ENCODE measurements at places on chromosomes 7 and 10. TPM values are rescaled to one million over a fixed set of nuclear protein-coding genes. Genes with fewer than 3 reads are reported as not detected.

DNA sequence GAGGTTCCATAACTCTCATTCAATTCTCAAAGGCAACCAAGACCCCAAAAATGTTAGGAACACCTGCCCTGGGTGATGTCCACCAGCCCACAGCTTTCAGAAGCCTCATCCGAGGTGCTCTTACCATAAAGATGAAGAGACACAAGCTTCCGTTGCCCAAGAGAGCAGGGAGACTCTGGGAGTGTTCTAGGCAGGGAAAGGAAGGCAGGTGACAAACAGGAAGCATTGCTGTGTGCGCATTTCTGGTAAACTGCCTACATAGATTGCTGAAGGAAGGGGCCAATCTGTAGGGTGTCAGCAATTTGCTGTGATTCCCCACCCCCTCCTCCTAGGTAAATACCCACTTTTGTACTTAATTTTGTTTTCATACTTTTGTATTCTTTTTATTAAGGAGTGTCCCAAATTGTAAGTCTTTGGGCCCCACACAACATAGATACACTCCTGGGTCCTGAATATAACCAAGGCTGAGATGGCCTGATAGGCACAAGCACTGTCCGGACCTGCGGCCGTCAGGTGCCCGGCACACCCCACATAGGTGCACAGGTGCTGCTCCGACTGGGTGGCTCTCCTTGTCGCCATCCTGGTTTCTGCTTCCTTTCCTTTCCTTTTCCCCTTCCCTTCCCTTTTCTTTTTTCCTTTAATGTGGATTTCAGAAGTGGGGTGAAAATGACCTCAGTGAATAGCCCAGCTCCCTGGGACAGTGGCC is 51.4 kb upstream of the SMNDC1 start:
- DNase-seq = no peak
- H3K27ac ChIP-seq = no peak overlapping the region
- H3K4me1 ChIP-seq = no peaks in the 10 kb centered on the region
- no peaks in the 10 kb centered on the region for H3K36me3 ChIP-seq
- H3K4me3 ChIP-seq = no peak overlapping the region

GRCh38 chr10:5537684-5538083 is 12.9 kb downstream of the CALML3 start:
- H3K27me3 ChIP-seq = no peaks in the 10 kb centered on the region
- no peaks in the 10 kb centered on the region for H3K36me3 ChIP-seq
- no peak overlapping the region for H3K4me3 ChIP-seq
- H3K27ac ChIP-seq = no peak overlapping the region
- H3K4me1 ChIP-seq = peaks cover under 1% of the 10 kb centered on the region

DNA sequence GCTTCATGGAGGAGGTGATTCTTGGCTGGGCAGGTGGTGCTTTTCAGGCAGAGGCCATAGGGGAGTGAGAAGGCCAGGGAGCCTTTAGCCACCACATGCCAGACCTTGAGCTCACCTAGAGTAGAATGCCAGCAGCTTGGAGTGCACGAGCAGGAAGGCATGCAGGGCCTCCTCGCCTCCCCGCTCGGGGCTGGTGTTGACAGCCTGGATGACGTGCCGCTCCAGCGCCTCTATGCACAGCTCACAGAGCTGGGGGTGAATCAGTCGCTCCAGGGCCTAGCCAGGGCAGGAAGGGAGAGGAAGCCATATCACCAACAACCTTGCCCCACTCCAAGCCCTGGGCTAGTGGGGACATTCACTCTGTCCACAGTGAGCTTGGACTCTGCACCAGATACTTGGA is 15.7 kb downstream of the HPS1 start:
- no peaks in the 10 kb centered on the region for H3K27me3 ChIP-seq
- H3K27ac ChIP-seq = no peak overlapping the region
- no peaks in the 10 kb centered on the region for H3K4me1 ChIP-seq
- no peak overlapping the region for H3K4me3 ChIP-seq

DNA sequence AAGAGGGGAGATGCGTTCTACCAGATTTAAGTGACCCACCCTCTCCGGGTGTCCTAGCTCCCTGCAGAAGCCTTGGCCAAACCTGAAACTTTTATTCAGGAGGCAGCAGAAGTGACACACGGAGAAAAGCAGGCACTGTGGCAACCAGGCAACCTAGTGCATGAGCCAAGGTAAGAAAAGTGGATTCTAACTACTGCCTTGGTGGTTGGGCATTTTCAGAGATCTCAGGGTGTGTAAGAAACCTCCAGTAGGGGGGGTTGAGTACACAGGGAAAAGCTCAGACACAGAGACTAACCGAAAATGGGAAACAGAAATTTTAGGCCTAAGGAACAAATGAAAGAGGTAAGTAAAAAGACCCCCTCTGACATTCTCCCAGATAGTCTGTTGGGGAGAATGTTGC is 645.7 kb downstream of the ANKRD7 start:
- no peak overlapping the region for H3K27ac ChIP-seq
- H3K4me3 ChIP-seq = no peak overlapping the region
- DNase-seq = no peak
- H3K36me3 ChIP-seq = no peaks in the 10 kb centered on the region

DNA sequence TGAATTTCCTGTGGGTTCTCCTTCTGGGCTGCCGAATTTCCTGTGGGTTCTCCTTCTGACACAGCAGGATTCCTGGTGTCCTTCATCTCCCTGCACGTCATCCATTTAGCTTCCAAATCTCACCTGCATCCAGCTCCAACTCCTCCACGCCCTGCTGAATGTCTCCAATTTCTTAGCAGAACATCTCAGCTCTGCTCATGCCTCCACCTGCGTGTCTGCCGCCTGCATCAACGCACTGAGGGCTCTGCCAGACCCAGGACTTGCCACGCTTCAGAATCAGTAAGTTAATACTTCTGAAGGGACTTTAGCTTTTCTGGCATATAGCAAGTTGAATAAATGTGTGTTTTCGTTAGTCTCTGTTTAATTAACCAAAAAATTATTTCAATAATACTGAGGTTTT is 31.1 kb upstream of the VIPR2 start:
- H3K27me3 ChIP-seq = no peaks in the 10 kb centered on the region
- no peaks in the 10 kb centered on the region for H3K4me1 ChIP-seq
- no peaks in the 10 kb centered on the region for H3K36me3 ChIP-seq
- H3K4me3 ChIP-seq = no peak overlapping the region
- H3K27ac ChIP-seq = no peak overlapping the region
- no peak for DNase-seq

DNA sequence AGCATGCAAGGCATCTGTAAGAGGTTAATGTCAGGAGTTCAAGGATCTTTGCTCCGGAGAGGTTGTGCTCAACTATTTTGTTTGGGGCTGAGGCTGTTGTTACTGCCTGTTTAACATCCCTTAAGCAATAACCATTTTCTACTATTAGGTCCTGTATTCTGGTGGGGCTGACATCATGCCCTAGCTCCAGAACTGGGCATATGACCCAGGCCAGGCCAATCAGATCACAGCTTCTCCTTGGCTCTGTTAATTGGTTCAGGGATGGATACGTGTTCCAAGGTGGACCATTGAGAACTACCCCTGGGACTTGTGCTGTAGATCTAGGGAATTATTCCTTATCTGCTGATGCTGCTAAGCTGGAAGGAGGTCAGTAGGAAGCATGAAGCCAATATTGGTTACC is 67.0 kb downstream of the SYPL1 start:
- H3K4me1 ChIP-seq = peaks cover 7% of the 10 kb centered on the region
- no peak overlapping the region for H3K4me3 ChIP-seq
- no peaks in the 10 kb centered on the region for H3K27me3 ChIP-seq
- no peak for DNase-seq

DNA sequence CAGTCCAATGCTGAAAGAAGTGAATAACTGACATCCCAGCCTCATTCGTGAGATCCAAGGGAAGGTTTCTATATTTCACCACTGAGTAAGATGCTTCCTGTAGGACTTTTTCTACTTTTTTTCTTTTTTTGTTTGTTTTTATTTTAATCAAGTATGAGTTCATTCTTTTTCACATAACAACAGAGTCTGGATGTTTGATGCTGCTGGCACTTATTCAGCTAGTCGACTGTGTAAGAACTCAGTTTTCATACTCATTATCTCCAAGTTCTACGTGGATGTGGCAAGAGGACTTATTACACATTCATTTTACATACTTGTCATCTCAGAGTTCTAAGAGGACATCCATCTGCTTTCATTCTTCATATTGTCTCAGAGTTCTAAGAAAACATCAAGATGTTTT is 86.9 kb downstream of the CPXM2 start:
- H3K27me3 ChIP-seq = no peaks in the 10 kb centered on the region
- no peaks in the 10 kb centered on the region for H3K36me3 ChIP-seq
- DNase-seq = no peak
- no peak overlapping the region for H3K27ac ChIP-seq
- H3K4me1 ChIP-seq = no peaks in the 10 kb centered on the region

DNA sequence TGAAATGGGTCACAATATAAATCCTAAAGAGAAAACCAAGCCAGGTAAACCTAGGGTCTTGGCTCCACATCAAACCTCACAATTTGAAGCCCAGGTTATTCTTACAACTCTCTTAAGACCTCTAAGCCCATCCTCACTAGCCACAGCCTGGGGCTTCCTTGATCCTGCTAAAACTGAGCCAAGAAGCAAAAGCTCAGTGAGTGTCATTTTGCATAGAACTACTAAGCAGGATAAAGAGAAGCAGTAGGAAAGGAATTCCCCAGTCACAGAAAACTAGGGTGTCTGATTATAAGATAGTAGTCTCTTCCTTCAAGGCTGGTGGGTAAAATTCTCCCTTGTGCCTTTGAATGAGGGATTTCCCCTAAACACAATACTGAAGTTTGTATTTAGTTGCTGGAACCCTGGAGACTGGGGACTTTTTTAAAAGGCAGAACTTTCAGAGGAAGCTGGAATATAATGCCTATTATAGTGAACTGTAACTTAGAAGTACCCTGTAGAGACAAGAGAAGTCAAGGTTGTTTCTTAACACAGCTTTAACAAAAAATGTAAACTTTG is 196.6 kb upstream of the KIAA1217 start:
- no peaks in the 10 kb centered on the region for H3K27me3 ChIP-seq
- no peak for DNase-seq
- H3K4me1 ChIP-seq = peaks cover 16% of the 10 kb centered on the region
- no peaks in the 10 kb centered on the region for H3K36me3 ChIP-seq
- H3K4me3 ChIP-seq = no peak overlapping the region
- H3K27ac ChIP-seq = no peak overlapping the region

- peaks cover 46% of the 10 kb centered on the region for H3K4me1 ChIP-seq
- no peak overlapping the region for H3K4me3 ChIP-seq
- H3K27me3 ChIP-seq = no peaks in the 10 kb centered on the region
- no peak overlapping the region for H3K27ac ChIP-seq
- DNase-seq = no peak
- no peaks in the 10 kb centered on the region for H3K36me3 ChIP-seq
These were observed 29.7 kb downstream of the PPIF start for GRCh38 chr10:79376751-79377556.

DNA sequence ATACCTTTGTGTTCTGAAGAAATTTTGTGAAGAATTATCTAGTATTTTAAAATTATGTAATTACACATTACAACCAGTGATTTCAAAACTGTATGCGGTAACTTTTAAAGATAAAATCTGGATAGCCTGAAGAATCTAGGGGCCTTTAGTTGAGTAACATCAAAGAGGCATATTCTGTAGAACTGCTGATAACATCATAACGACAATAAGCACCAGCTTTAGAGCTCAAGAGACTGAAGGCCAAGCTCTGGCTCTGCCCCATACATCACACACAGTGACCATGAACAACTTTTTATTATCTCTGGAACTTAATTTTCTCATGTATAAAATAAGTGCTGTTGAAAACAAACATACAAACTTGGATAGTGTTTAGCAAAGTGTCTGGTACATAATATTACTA is 121.1 kb upstream of the RHOBTB1 start:
- H3K27me3 ChIP-seq = no peaks in the 10 kb centered on the region
- no peak overlapping the region for H3K27ac ChIP-seq
- no peak for DNase-seq
- H3K36me3 ChIP-seq = no peaks in the 10 kb centered on the region
- peaks cover 12% of the 10 kb centered on the region for H3K4me1 ChIP-seq

Gene ANXA8L1
- not detected for total RNA-seq

Measured in gastrocnemius medialis (tissue), 4 donors.